ENCODE measurements at places on chromosomes 11 and 22.

GRCh38 chr11:130721736-130722135 lies 194.5 kb downstream of the SNX19 start:
- DNase-seq = no peak

DNA sequence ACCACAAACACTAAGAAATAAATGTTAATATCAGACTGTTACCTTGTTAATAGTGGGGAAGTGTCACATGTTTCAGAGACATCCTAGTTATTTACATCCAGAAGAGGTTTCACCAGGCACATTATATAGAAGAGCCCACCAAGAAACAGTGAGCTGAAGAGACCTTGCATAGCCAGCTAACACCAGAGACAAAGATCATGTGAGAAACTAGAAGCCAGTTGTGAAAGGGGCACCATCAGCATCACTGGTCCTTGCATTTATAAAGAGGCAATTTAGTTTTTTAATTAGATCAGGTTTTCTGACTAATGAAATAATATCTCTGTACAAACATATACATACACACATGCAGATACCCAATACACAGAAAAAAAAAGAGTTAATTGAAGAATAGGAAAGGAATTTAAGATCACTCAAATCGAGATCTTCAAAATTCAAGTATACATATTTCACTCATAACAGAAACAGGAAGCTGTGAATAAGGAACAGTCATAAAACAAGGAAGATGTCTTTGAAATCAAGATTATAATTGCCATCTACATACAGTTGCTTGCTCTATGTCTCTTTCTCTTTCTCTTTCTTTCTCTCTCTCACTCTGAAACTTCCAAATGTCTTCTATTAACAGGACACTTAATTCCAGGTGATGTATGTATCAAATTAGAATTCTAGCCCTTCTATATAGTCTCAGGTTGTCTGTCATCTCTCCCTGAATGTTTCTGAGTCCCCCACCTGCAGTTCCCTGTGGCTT lies 348.7 kb downstream of the ETS1 start:
- DNase-seq = no peak

DNA sequence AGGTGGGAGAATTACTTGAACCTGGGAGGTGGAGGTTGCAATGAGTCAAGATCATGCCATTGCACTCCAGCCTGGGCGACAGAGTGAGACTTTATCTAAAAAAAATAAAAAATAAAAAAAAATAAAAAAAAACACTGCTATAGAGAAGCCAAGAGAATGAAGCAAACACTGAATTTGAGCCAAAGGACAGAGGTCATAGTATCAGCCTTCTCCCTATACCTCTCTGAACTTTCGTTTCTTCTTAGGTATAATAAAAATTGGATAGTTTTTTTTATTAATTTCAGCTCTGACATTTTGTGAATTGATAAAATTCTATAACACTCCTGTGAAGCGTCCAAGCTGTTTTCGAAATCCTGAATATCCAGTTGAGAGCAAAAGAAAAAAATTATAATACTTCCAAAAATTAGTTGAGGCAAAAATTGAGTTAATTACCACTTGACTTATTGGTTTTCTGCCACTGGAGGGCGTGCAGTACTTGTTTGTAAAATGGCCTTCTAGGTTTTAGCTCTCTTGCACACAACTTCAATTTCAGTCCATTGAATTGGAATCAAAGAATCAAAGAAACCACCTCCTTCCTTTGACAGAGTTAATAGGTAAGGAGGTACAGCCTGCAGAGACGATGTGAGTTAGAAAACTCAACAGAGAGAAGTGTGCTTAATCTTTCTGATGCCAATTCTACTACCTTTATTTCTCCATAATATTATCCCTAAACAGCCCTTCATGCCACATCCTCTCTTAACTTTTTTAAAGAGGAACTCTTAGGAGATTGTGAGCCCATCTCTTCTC lies 143.2 kb downstream of the BBOX1 start:
- DNase-seq = peak; percentile 46

GRCh38 chr11:17778956-17779860 lies 44.6 kb downstream of the KCNC1 start:
- no peak for DNase-seq

- no peak for DNase-seq
Measured at GRCh38 chr11:32830413-32830738, 649 bp downstream of the PRRG4 start.
